ENCODE measurements at places on chromosomes 13 and 19.

DNA sequence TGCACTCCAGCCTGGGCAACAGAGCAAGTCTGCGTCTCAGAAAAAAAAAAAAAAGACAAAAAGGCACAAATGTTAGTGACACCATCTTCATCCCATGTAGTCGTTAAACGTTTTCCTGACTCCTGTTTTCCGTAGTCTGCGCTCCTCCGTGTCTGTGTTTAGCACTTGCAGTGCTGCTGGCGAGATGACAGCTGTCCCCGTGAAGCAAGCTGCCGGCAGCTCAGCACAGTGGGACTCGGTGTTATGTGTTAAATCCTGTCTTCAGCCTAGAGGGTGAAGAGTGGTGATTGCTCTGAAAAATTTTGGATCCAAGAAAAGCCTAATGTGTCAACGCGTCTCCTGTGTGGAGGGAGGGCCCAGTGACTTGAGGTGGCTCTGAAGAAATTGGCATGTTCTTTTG lies 18.4 kb downstream of the UBXN6 start:
- no peak for DNase-seq

GRCh38 chr19:2546128-2547032 lies 70.5 kb downstream of the GADD45B start:
- no peak for DNase-seq

- no peak for DNase-seq
Observed at GRCh38 chr13:103671547-103671946, 605.3 kb upstream of the SLC10A2 start.

GRCh38 chr19:51365211-51365964 lies 800 bp downstream of the ETFB start:
- no peak for DNase-seq

GRCh38 chr13:41610404-41610803 lies 153.1 kb downstream of the RGCC start:
- no peak for DNase-seq

GRCh38 chr13:99516153-99516929 lies 15.1 kb downstream of the TM9SF2 start:
- DNase-seq, result no peak

- DNase-seq, result no peak
Observed at GRCh38 chr19:3646336-3647092, 19.9 kb upstream of the CACTIN start.

DNA sequence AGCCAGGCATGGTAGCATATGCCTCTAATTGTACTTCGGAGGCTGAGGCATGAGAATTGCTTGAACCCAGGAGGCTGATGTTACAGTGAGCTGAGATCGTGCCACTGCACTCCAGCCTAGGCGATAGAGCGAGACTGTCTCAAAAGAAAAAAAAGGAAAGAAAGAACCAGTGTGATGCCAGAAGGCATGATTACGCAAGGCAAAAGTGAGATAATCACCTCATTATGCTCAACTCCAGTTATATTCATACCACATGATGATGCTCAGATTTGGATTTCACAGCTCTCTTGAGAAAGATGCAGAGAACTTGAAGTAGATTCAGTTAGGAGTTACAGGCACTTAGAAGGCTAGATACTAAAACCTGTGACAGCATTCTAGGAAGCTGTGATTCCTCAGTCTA lies 21.8 kb downstream of the RCBTB1 start:
- DNase-seq, result no peak

Data from activated CD8-positive, alpha-beta memory T cell treated with anti-CD3 and anti-CD28 coated beads, Interleukin-2, amount 50 U/mL, for 4 hours (primary cell).